ENCODE measurements at places on chromosomes 7 and 10. TPM values are rescaled to one million over a fixed set of nuclear protein-coding genes. Genes with fewer than 3 reads are reported as not detected.

DNA sequence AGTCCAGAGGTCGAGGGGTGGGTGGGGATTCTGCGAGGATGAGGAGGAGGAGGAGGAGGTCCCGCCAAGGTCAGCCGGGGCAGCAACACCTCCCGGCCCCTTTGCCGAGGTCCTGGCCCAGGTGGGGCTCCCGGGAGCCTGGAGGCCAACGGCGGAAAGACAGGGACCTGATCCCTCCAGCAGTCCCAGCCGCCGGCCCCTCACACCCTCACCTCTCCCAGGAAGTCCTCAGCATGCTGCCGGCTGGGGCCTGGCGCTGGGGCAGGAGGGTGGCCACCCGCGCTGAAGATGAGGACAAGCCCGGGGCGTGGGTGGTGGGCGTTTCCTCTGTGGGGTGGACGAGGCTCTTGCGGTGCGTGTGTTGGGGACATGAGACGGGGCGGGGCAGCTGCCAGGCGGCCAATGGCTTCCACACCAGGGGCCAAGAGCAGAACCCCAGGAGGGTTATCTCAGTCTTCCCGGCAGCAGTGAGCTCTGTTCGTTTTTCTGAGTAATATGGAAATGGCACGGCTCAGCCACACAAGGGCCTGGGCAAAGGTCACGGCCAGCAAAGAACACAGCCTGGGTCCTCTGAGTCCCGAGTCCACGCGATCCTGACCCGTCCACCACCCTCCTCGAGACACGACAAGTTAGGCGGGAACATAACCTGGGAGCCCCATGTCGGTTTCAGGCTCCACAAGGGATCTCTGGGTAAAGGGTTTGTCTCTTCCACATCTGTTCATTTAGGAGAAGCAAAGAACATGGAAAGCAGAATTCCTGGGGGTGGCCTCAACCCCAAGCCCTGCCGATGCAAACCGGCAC, 82.9 kb upstream of the PDGFA start:
- no peaks in the 10 kb centered on the region for H3K4me1 ChIP-seq
- H3K27ac ChIP-seq = no peak overlapping the region
- H3K36me3 ChIP-seq = no peaks in the 10 kb centered on the region
- no peak overlapping the region for H3K4me3 ChIP-seq

- H3K27ac ChIP-seq = no peak overlapping the region
- no peak for DNase-seq
- no peak overlapping the region for H3K4me3 ChIP-seq
- peaks cover 2% of the 10 kb centered on the region for H3K4me1 ChIP-seq
- H3K27me3 ChIP-seq = no peaks in the 10 kb centered on the region
Measured at GRCh38 chr10:31702005-31702404, 226.6 kb downstream of the ARHGAP12 start.

The XRCC2 gene
- total RNA-seq = 3.6 TPM

DNA sequence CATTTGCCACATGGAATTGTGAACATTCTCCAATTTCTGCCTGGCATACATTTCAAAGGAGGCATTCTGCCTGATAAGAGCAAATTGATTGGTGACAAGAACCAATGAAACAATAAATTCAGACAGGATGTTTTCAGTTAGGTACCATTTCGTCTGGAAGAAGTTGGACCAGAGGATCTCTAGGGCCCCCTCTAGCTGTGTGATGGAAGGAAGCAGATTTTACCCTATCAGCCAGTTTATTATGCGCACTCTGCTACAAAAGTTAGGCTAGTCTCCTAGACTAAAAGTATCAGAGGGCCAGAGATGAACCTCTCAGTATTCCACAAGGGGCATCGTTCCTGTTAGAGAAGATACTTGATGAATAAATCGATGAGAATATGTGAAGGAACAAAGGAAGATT, 118.0 kb downstream of the BUB3 start:
- H3K4me1 ChIP-seq = no peaks in the 10 kb centered on the region
- no peak for DNase-seq
- H3K27me3 ChIP-seq = peaks cover 11% of the 10 kb centered on the region
- no peak overlapping the region for H3K4me3 ChIP-seq

The ERVW-1 gene
- total RNA-seq = not detected

- no peak for DNase-seq
- H3K27me3 ChIP-seq = no peaks in the 10 kb centered on the region
- H3K27ac ChIP-seq = no peak overlapping the region
- no peak overlapping the region for H3K4me3 ChIP-seq
- peaks cover 6% of the 10 kb centered on the region for H3K4me1 ChIP-seq
Measured at GRCh38 chr7:113099284-113099919, 12.8 kb upstream of the GPR85 start.

DNA sequence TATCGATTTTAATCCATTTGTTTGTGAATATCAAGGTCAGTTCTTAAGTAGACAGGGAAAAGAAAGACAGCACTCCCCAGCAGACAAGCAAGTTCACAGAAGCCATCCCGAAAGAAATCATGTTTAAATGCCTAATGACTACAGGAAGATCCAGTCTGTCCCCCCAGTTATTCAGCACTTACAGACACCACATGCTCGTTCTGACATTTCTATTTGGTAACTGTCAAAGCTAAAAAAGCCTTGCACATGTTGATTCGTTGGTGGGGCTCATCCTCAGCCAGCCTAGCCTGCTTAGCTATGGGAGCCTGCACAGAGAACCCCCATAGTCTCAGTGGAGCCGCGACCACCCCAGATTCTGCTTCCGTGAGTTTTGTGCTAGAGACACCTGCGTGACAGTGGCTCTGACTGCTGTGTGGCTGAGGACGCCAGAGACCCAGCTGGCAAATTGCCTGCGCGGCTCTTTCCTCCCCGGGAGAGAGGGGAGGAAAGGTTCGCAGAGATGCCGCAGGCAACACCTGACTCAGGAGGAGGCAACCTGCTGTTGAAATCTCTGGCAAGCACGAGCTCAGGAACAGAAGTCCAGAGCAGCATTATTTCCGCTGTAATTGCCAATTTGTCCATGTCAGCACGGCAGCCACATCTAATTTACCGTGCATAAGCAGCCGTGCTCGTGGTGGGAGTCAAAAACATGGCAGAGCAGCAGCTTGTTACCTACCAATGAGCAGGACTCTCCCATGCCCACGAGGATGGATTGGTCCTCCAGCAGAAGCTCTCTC, 194.2 kb downstream of the GPAM start:
- H3K36me3 ChIP-seq = no peaks in the 10 kb centered on the region
- no peak overlapping the region for H3K27ac ChIP-seq
- H3K4me3 ChIP-seq = no peak overlapping the region
- no peaks in the 10 kb centered on the region for H3K4me1 ChIP-seq
- H3K27me3 ChIP-seq = no peaks in the 10 kb centered on the region

- H3K4me3 ChIP-seq = no peak overlapping the region
- no peaks in the 10 kb centered on the region for H3K27me3 ChIP-seq
- H3K27ac ChIP-seq = no peak overlapping the region
- no peak for DNase-seq
- H3K4me1 ChIP-seq = no peaks in the 10 kb centered on the region
Measured at GRCh38 chr7:85342781-85343180, 155.9 kb upstream of the SEMA3D start.

DNA sequence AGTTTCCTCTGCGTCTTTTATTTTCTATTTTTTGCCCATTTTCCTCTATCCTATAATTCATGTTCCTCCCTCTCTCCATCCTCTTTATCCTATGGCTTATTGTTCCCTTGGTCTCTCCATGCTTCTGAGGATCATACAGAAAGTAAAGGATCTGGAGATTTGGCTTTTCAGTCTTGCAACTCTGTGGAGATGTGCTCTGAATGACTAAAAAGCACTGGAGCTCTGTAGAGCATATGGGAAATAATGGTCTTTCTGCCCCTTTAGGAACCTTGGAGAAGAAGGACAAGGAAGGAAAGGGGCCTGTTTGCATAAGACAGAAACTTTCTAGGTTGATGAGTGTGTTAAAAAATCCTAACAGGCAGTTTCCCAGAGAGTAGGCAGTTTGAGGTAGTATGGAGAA, 120.1 kb downstream of the PHTF2 start:
- no peak for DNase-seq
- H3K4me3 ChIP-seq = no peak overlapping the region
- H3K36me3 ChIP-seq = no peaks in the 10 kb centered on the region
